ENCODE measurements at places on chromosomes 7 and 10. TPM values are rescaled to one million over a fixed set of nuclear protein-coding genes. Genes with fewer than 3 reads are reported as not detected.

The VWC2 gene
- 0.10 TPM for total RNA-seq

The ACTL6B gene
- not detected for total RNA-seq

DNA sequence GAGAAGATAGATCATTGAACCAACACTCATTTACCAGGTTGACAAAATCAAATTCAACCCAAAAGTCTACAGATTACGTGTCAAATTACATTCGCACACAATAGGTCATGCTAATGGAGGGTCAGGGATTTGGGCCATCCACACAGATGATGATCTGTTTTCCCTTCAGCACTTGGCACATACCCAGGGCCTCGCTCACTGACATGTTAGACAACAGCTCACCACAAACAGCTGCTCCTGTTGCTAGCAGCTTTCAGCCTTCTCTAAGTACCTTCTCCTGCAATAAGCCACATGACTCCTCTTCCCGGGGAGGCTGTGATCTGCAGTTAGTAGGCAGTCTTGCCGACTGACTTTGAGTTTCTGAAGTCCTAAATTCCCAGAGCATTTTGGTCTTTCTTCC lies 18.4 kb downstream of the NKX2-3 start:
- peak; percentile 92 for DNase-seq

The CPXM2 gene
- total RNA-seq = 7.8 TPM

DNA sequence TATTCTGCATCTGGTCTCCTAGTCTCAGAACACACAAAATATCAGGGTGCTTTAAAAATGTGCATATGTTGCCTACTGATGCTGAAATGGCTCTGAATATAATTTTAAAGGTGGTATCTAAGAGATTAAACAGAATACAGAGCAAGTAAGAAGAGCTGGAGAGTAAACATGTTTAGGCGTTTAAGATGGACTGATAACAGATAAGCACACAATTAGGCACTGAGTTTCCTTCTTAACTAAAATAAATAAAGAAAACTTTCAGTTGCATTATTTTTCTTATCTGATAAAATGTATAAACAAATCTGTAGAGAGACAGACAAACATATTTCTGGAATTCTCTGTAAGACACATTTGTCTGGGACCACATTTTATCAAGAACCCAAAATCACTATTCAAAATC lies 35.6 kb upstream of the DGKB start:
- no peak for DNase-seq

GRCh38 chr7:129163875-129164544 lies 19.5 kb downstream of the TSPAN33 start:
- peak; percentile 83 for DNase-seq
